ENCODE measurements at places on chromosomes 12 and 14. TPM values are rescaled to one million over a fixed set of nuclear protein-coding genes. Genes with fewer than 3 reads are reported as not detected.

The ASB2 gene
- not detected for total RNA-seq

DNA sequence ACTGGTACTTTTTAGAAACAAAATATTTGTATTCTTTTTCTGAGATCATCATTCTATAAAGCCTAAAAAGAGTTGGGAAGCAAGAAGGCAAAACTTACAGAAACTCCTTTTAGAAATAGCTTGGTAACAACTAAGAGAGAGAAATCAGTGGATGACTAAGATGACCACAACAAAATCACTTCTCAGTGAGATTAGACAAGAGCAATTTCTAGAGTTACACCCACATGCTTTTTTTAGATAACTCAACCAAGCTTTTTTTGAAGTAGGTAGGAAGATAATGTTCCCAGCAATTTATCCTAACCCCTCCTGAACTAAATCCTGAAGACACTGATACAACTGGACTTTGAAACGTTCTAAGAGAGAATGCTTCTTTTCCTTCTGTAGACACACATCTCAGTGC lies 576.4 kb downstream of the SLC6A15 start:
- DNase-seq, result no peak

The MMP14 gene
- 237 TPM for total RNA-seq

- no peak for DNase-seq
Observed at GRCh38 chr14:68139431-68140075, 320.0 kb downstream of the RAD51B start.

The SLC2A13 gene
- total RNA-seq, result 3.4 TPM

GRCh38 chr14:72517736-72518135 lies 376.2 kb downstream of the DPF3 start:
- DNase-seq, result no peak

GRCh38 chr12:53267306-53267998 lies 647 bp upstream of the ESPL1 start:
- no peak for DNase-seq

DNA sequence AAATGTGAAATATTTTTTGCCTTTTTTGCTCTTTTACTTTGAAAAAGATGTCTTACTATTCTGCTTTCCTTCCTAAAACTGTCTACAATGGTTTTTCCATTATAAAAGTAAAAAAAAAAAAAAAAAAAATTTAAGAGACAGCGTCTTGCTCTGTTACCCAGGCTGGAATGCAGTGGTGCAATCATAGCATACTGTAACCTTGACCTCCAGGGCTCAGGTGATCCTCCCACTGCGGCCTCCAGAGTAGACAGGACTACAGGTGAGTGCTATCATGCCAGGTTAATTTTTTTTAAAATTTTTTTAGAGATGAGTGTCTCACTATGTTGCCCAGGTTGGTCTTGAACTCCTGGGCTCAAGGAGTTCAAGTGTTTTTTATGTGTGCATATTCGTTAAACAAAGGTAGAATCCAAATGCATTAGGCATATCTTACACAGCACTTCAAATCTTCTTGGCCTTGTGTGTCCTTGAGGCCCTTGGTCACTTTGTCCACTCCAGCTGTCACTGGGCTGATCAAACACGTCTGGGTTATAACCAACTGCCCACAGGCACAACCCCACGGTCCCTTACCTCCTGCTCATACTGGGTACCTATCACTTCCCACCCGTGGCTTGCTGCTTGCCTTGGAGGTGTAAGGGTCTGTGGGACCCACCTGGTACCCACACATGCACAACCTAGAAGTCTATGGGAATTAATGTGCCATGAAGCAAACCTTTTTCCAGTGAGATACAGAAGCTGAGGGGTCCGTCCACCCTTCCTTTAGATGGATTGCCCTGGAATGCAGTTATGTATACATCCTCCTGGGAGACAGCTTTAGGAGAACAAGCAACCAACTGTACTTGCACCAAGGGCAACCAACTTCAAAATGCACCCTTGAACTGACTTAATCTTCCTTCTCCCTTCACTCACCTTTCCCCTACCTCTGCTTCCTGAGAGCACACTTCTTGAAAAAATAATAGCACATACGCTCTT lies 12.8 kb downstream of the RAD52 start:
- no peak for DNase-seq

GRCh38 chr14:76901171-76902055 lies 75.2 kb downstream of the LRRC74A start:
- DNase-seq, result no peak

The IAPP gene
- not detected for total RNA-seq

The MAP3K9 gene
- total RNA-seq, result under 0.01 TPM

GRCh38 chr12:49678711-49679110 lies 28.5 kb downstream of the FMNL3 start:
- DNase-seq, result no peak

The CLMN gene
- 4.8 TPM for total RNA-seq

The CBLN3 gene
- 1.8 TPM for total RNA-seq

GRCh38 chr12:2284857-2285256 lies 232.1 kb downstream of the CACNA1C start:
- DNase-seq, result no peak

- no peak for DNase-seq
Observed at GRCh38 chr14:104267895-104268294, 129.5 kb downstream of the KIF26A start.

The PGF gene
- total RNA-seq, result 209 TPM

DNA sequence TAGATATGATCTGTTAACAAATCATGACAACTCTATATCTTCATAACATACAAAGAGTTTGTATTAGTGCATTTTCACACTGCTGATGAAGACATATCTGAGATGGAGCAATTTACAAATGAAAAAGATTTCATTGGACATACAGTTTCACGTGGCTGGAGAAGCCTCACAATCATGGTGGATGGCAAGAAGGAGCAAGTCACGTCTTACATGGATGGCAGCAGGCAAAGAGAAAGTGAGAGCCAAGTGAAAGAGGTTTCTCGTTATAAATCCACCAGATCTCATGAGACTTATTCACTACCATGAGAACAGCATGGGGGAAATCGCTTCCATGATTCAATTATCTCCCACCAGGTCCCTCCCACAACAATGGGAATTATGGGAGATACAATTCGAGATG lies 157.6 kb downstream of the DUSP6 start:
- DNase-seq, result no peak

The FAIM2 gene
- total RNA-seq, result not detected

GRCh38 chr12:99910342-99910741 lies 74.4 kb downstream of the ANKS1B start:
- no peak for DNase-seq

- no peak for DNase-seq
Observed at GRCh38 chr12:62466018-62466593, 520 bp upstream of the MON2 start.

The PROX2 gene
- not detected for total RNA-seq

All from pulmonary artery endothelial cell (primary cell).